Omental fat pad (tissue), 4 donors: ENCODE measurements at places on chromosomes 3 and 15.

DNA sequence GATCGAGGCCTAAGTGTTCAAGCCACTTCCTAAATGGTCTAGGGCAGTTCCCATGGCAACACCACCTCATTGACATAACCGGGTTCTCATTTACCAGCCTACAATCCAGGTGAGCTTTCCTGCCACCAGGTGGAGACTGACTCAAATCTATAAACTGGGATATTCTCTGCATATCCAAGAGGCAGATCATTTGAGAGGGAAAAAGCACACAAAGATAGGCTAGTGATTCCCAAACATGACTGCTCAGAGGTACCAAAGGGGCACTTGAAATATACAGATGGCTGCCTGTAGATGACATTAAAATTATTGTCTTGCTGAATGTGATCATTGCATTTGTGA is 141.3 kb upstream of the PROK2 start:
- DNase-seq, result no peak

GRCh38 chr15:73378089-73378488 is 9.3 kb upstream of the HCN4 start:
- DNase-seq, result no peak

GRCh38 chr3:178588628-178589027 is 52.4 kb downstream of the KCNMB2 start:
- DNase-seq, result no peak

DNA sequence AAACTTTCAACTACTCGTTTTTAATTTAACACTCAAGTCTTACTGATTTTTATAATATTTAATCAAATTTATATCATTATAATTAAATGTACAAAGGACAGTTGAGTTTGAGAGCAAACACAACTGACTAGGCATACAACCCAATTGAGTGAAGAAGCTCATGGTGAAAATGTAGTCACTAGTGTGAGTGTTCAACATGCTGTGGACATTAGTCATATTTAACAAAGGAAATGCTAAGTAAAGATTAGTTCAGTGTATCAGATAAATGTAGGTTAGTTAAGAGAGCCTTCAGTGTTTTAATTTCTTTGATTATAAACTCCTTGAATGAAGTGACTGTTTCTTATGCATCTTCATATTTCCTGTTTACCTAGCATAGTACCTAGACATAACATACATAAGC is 444.2 kb upstream of the GOLIM4 start:
- DNase-seq, result no peak

- DNase-seq, result no peak
These were observed 332.2 kb downstream of the LPP start for GRCh38 chr3:188486126-188486525.

DNA sequence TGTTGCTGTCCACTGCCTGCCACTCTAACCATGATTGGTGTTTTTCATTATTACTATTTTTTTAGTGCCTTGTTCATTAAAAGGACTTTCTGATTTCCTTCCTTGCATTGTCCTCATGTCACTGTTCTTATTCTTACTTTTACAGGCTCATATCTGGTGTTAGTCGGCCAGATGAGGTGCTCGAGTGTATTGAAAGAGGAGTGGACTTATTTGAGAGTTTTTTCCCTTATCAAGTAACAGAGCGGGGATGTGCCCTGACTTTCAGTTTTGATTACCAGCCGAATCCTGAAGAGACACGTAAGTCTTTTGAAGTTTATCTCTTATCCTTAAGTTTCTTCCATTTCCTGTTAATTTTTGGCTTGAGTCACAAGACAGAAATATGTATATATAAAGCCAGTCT is 23.2 kb downstream of the QTRT2 start:
- no peak for DNase-seq
